Activated CD4-positive, alpha-beta T cell treated with anti-CD3 and anti-CD28 coated beads, Interleukin-2, amount 50 U/mL, for 4 hours (primary cell): ENCODE measurements at places on chromosomes 6 and 20.
A peak's percentile ranks its signal among the peaks of the same experiment; 100 is the strongest.

- no peak for DNase-seq
These were observed 14.9 kb downstream of the SH3BGRL2 start for GRCh38 chr6:79646006-79646405.

DNA sequence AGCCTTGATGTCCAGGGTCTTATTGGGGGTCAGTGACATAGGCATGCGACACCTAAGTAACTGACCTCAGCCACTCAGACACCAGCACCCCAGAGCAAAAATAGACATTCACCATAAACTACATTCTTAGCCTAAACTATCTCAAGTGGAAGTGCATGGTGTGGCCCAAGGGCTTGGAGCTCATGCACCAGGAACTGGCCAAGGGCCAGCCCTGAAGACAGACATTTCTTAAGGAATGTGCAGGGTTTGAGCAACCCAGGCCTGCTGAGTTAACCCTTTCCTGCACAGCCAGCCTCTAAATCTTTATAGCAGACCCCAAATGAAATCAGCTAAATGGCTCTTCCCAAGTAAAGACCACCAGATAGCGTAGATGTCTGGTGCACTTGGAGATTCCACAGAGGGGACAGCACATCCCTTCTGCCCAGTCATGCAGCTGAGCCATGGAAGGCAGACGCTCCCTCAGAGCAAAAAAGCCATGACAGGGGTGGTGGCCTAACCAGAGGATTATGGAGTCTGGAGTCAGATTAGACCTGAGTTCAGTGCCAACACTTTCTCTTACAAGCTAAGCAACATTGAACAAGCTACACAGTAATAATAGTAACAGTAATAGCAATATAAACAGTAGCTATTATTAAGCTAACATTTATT is 222.6 kb downstream of the ZMYND8 start:
- DNase-seq = no peak

- DNase-seq = no peak
These were observed 113.0 kb upstream of the RREB1 start for GRCh38 chr6:6994796-6995195.

- DNase-seq = no peak
These were observed 24.1 kb downstream of the GSTA2 start for GRCh38 chr6:52739134-52739533.

GRCh38 chr6:53375847-53376246 is 27.1 kb upstream of the ELOVL5 start:
- no peak for DNase-seq

GRCh38 chr6:75611702-75612375 is 10.2 kb downstream of the SENP6 start:
- DNase-seq = peak; percentile 37

GRCh38 chr20:602111-602970 is 7.8 kb downstream of the TCF15 start:
- no peak for DNase-seq

GRCh38 chr6:134165561-134166201 is 113.3 kb upstream of the SLC2A12 start:
- DNase-seq = no peak

DNA sequence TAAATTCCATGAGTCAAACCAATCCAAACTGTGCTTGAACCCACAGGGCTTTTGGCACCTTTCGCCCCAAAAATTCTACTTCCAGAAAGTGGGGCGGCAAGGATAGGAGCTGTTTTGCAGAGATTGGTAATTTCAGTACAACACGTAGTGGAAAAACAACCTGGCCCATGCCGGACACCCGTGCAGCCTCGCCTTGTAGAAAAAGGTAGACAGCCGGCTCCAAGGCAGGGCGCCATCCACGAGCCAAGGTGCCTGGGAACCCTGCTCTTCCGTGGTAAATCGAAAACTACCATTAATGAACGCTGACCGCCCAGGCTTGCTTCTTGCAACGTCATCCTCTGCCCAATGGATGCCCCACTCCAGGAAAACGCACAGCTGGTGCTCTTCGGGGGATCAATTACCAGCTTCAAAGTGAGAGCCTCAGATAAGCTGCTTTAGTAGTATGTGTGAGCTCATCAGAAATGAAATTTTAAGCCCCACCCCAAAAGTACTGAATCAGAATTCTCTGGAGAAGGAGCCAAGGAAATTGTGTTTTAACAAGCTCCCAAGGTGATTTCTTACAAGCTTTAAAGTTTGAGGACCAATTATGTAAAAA is 1.8 kb downstream of the OOEP start:
- no peak for DNase-seq

GRCh38 chr6:133410638-133411435 is 169.7 kb downstream of the EYA4 start:
- DNase-seq = no peak

DNA sequence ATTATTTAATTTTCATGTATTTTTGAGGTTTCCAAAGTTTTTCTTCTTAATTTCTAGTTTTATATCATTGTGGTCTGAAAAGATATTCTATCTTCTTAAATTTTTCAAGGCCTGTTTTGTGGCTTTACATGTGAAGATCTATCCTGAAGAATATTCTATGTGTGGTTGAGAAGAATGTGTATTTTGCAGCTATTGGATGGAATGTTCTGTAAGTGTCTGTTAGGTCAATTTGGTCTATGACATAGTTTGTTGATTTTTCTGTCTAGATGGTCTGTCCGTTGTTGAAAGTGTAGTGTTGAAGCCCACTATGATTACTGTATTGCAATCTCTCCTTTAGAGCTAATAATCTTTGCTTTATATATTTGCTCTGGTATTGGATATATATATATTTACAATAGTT is 125.7 kb downstream of the CRYBG1 start:
- no peak for DNase-seq

DNA sequence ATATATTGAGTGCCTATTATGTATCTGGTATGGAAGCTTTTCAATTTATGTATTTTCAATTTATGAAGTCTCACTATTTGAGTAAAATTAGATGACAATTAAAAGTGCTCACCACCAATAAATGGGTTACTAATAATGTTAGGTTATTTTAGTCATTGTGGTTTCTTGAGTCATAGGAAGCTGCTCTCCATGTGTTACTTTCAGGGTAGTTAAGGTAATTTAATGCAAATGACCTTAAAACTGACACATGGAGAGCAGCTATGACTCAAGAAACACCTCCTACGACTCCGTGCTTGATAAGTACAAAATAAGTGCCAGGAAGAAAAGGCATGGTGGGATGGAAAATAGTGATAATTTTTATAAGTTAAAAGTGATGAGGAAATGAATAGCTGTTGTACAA is 16.5 kb upstream of the TINAG start:
- no peak for DNase-seq
